Subcutaneous adipose tissue (tissue), 4 donors: ENCODE measurements at places on chromosomes 12 and 14. TPM values are rescaled to one million over a fixed set of nuclear protein-coding genes. Genes with fewer than 3 reads are reported as not detected.

Gene KRT77
- 0.17 TPM for total RNA-seq

Gene ANKS1B
- 7.5 TPM for total RNA-seq

Gene CHFR
- 27.7 TPM for total RNA-seq

Gene UNC119B
- 24.1 TPM for total RNA-seq

Gene PHC1
- 17.5 TPM for total RNA-seq

Gene AKAP6
- total RNA-seq: 6.5 TPM

Gene FOXM1
- total RNA-seq: 4.4 TPM

Gene PMCH
- not detected for total RNA-seq

Gene LRRC10
- not detected for total RNA-seq

Gene PSME1
- total RNA-seq: 110 TPM

Gene KSR2
- not detected for total RNA-seq

Gene GXYLT1
- total RNA-seq: 12.6 TPM

Gene TMEM52B
- not detected for total RNA-seq

Gene RPL10L
- not detected for total RNA-seq

Gene AICDA
- 4.8 TPM for total RNA-seq

Gene SERPINA12
- not detected for total RNA-seq

Gene SERPINA9
- not detected for total RNA-seq

Gene VRTN
- not detected for total RNA-seq

Gene SOX5
- total RNA-seq: 47.6 TPM

Gene MTA1
- 75.0 TPM for total RNA-seq

Gene NID2
- 22.7 TPM for total RNA-seq

Gene CLEC9A
- total RNA-seq: not detected

Gene BRAP
- total RNA-seq: 17.4 TPM

Gene LIN7A
- total RNA-seq: 11.1 TPM

Gene CLEC4E
- total RNA-seq: 27.9 TPM

Gene OR10AD1
- not detected for total RNA-seq

Gene SLC38A4
- not detected for total RNA-seq

Gene ASPG
- not detected for total RNA-seq

Gene TAS2R30
- 14.6 TPM for total RNA-seq
